ENCODE measurements at places on chromosomes 2 and 18.

GRCh38 chr2:37907501-37908225 lies 17.4 kb upstream of the RMDN2 start:
- DNase-seq, result no peak

GRCh38 chr2:83536556-83536955 lies 922.5 kb downstream of the SUCLG1 start:
- no peak for DNase-seq

DNA sequence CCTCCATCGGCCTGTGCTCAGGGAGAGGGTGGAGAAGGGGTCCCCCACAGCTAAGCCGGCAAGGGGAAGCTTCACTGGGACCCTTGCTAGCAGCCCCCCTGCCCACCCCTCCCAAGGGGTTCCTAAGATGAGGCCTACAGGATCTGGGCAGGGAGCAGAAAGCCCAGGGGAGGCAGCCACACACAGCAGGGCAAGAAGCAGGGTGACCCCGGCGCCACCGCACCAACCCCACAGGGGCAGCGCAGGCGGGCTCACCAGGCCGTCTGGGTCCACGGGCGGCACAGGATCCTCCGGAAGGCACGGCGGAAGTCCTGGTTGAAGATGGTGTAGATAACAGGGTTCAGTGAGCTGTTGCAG lies 1.8 kb downstream of the ADRA2B start:
- no peak for DNase-seq

DNA sequence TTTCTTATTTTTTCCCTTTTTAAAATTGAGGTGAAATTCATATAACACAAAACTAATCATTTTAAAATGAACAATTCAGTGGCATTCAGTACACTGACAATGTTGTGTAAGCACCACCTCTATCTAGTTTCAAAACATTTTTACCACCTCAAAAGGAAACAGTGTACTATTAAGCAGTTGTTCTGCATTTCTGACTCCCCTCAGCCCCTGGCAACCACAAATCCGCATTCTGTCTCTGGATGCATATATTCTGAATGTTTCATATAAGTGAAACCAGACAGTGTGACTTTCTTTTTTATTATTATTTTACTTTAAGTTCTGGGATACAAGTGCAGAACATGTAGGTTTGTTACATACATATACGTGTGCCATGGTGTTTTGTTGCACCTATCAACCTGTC lies 19.2 kb upstream of the TANK start:
- DNase-seq, result no peak

GRCh38 chr18:74179623-74180199 lies 31.4 kb downstream of the TIMM21 start:
- DNase-seq, result no peak

DNA sequence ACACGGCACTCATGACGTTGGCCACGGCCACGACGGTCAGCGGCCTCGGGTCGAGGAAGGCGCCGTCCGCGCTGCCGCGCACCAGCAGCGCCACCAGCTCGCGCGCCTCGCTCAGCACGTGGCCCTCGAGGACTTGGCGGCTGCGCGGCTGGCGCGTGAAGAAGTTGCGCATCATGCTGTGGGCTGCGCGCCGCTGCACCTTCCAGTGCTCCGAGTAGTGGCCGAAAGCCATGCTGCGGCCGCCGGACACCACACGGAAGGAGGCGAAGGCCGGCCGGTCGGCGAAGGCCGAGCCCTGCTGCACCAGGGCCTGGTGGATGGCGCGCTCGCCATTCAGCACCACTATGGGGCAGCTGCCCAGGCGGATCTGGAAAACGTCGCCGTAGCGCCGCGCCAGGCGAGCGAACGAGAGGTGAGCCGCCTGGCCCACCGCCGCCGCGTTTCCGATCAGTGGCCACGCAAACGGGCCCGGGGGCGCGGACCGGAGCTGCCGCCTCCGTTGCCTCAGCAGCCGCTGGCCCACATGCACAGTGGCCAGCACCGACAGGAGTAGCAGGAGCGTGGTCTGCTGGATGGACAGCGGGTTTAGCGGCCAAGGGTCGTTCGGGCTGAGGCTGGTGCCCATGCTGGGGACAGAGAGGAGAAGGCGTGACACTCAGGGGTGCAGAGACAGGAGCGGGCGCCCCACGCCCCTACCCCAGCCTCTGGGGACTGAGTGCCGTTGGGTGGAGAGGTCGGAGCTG lies 1.0 kb downstream of the CYP1B1 start:
- no peak for DNase-seq

All from stimulated activated CD4-positive, alpha-beta T cell treated with anti-CD3 and anti-CD28 coated beads, TNF-alpha, amount 100 ng/mL, for 4 hours (primary cell).